ENCODE measurements at places on chromosomes 12 and 14.

GRCh38 chr12:84336231-84336630 is 576.4 kb downstream of the SLC6A15 start:
- DNase-seq, result no peak

DNA sequence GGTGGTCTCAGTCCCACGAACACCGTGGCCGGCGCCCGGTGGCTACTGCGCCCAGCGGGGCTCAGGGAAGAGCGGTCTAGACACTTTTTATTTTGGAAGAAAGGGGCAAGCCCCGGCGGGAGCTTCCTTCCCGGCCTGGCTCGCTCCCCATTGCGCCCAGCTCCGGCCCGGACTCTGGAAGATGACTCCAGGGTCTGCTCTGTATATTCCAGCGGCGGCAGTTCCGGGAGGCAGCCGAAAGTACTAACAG is 225.1 kb upstream of the CRY1 start:
- no peak for DNase-seq

GRCh38 chr14:25067600-25067999 is 17.7 kb upstream of the STXBP6 start:
- no peak for DNase-seq

DNA sequence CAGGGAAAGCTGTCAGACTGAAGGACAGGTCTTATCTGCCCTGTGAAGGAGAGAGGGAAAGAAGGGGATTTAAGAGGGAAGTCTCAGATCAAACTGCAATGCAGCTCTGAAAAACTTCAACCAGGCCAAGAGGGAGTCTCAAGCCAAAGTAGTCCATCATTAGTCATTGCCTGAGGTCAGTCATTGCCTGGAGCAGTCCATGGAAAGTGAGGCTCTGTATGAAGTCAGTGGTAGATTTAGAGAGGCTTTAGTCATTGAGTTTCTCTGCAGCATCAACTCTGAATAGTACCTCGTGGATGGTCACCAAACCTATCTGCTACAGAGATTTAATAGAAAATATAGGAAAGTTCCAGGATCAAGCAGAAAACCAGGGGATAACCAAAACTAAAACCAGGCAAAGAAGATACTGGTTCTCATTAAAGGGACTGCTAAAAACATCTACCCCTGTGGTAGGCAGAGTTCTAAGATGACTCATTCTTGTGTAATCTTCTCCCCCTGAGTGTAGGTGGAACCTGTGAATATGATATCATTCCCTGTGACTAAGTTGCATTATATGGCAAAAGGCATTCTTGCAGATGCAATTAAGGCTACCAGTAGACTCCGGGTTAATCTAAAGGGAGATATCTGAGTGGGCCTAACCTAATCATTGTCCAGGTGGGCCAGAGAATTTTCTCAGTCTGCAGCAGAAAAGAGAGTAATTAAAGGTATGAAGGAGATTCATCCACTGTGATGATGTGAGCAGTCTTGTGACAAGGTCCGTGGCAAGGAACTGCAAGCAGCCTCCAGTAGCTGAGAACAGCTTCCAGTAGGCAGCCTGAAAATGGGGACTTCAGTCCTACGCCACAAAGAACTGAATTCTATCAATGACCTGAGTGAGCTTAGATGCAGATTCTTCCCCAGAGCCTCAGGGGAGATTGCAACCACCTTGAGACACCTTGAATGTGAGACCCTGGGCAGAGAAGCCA is 123.1 kb downstream of the GALC start:
- DNase-seq, result no peak

- peak; percentile 14 for DNase-seq
Measured at GRCh38 chr14:104665657-104666522, 23.5 kb upstream of the INF2 start.

DNA sequence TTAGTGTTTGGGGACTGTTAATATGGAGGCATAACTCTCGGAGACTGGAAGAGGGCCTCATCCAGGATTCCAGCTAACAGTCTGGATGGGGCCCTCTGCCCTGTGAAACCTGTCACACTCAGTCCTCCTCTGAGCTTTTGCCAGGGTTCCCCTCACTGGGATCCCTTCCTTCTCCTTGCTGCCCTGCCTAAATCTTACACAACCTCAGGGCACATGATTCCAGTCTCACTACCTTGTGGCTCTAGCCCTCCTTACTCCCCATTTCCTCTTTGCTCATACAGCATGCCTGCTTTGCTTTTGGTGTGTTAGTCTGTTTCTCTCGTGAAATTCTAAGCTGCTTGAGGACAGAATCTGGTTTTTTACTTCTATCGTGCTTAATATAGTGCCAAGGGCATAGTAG is 942 bp upstream of the GSG1 start:
- DNase-seq, result no peak

DNA sequence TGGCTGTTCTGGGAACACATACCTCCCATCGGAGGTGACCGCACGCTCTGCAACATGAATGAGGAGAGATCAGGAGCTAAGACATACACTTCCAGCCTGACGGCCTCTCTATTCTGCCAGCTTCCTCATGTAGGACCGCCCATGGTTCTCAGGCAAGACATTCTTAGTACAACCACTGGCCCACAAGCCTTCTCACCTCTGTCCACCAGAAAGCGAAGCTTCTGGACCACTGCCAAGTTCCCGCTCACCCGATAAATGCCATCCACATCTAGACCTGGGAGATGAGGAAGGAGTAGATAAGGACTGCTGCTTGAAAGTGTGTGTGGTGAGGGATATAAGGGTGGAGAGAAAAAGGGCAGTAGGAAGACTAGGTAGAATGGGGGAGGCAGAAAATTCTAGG is 5.2 kb downstream of the ARHGAP9 start:
- no peak for DNase-seq

- no peak for DNase-seq
Measured at GRCh38 chr12:3090240-3091037, 13.3 kb downstream of the TSPAN9 start.

- no peak for DNase-seq
Measured at GRCh38 chr14:69355607-69356281, 42.4 kb downstream of the ERH start.

- DNase-seq, result no peak
Measured at GRCh38 chr12:23949348-23950209, at the start of gene SOX5. SOX5 (minus strand) TSS chr12:23949670; CDS start chr12:23949601, 69 bp downstream.

GRCh38 chr14:91294153-91294552 is 49.6 kb upstream of the GPR68 start:
- no peak for DNase-seq

- DNase-seq, result no peak
Measured at GRCh38 chr12:92574051-92574783, 128.6 kb upstream of the PLEKHG7 start.

DNA sequence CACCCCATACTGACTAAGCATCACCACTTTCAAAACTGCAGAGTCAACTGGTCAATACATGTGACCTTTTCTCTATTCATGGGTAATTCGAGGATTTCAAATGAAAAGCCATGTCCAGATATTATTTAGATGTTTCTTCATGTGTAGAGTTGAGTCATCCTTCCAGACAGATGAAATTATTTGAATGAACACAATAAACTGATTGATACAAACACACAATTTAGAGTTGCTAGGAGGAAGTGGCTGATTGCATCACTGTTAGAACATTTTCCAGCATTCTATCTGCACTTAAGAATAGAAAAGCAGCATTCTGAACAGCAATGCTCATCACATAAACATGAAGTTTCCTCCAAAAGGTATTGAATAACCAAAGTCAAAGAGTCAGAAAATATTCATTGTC is 273.5 kb upstream of the SOX5 start:
- DNase-seq, result no peak

- DNase-seq, result no peak
Measured at GRCh38 chr14:33413381-33413780, 474.7 kb downstream of the NPAS3 start.

- DNase-seq, result no peak
Measured at GRCh38 chr14:70904373-70904772, 2.9 kb upstream of the PCNX1 start.

GRCh38 chr12:77584860-77585259 is 245.8 kb upstream of the NAV3 start:
- no peak for DNase-seq

DNA sequence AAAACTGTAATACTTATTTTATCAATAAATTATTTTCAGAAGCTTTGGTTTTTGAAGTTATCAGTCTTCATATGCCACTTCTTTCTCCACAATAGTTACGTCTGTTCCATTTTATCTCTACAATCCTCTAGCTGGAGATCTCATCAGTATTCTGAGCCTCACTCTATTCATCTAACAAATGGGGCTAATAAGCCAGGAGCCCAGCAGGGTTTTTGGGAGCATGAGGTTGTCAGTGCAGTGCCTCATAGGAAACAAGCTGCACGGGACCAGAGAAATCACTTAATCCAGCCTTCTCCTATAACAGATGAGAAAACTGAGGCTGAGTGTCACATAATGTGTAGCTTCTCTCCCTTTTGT is 501.9 kb upstream of the RGS6 start:
- DNase-seq, result no peak

GRCh38 chr12:115426732-115427131 is 742.8 kb upstream of the TBX3 start:
- DNase-seq, result no peak

All from stimulated activated CD8-positive, alpha-beta memory T cell treated with anti-CD3 and anti-CD28 coated beads, Interleukin-4, amount 100 ng/mL, for 1 hour (primary cell).